Stimulated activated naive CD8-positive, alpha-beta T cell treated with anti-CD3 and anti-CD28 coated beads, Interleukin-15, Interleukin-2, amounts not matched to agents 100 U/mL and 50 U/mL, for 24 hours (primary cell): ENCODE measurements at places on chromosomes 4 and X.

DNA sequence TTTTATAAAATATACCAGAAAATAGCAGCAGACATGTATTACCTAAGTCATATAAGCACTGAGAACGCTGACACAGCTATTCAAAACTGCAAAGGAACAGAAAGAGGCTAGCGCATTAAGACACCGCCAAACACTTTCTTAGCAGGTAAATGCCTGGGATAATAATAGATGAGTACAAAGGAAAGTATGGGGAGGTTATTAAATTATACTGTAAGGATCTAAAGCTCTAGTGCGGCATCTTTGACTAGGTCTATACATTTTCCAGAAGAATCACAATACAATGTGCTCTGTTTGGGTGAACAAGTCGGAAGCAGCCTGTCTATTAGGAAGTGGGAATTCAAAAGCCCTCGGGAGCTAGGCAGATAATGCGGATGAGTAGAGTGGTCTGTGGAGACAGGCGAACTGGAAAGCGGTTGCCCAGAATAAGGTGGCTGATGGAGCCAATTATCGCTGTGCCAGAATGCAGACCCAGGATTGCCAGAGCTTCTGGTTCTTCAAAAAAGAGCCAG, 443.6 kb upstream of the TENM3 start:
- no peak for DNase-seq

DNA sequence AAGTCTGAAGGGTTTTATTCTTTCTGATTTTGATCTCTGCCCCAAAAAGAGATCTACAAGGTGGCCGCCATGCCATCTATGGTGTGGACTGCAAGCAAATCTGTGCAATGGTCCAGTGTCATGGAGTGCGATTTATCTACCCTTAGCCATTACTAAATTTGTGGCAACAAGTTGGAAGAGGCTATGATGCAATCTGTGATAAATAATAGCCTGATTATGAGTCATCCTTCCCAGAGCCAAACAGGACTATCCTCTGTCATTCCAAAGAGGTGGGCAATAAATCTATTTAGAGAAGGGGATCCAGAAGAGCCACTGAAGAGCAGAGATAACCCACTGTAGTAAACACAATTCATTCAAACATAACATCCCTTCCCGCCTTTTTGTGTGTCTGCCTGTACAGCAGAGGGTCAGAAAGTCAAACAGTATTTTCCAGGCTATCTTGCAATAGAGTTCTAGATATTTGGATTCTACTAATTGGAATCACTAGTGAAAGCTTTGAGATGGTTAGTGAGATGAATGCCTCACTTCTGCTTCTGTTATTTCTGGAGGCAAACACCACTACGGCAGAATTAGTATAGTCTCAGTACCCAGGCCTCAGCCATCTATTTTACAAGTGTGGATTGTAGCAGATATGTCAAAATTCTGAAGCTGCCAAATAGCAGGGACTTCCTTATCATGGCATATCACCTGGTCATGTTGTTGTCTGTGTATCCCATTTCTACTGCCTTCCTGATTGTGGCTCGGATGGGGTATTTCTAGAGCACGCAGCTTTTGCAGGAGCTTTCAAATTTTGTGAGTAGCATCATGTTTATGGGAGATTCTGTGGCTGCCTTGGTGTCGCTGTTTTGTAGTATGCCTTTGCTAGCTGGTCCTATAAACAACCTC, 192.0 kb downstream of the SMIM20 start:
- no peak for DNase-seq

DNA sequence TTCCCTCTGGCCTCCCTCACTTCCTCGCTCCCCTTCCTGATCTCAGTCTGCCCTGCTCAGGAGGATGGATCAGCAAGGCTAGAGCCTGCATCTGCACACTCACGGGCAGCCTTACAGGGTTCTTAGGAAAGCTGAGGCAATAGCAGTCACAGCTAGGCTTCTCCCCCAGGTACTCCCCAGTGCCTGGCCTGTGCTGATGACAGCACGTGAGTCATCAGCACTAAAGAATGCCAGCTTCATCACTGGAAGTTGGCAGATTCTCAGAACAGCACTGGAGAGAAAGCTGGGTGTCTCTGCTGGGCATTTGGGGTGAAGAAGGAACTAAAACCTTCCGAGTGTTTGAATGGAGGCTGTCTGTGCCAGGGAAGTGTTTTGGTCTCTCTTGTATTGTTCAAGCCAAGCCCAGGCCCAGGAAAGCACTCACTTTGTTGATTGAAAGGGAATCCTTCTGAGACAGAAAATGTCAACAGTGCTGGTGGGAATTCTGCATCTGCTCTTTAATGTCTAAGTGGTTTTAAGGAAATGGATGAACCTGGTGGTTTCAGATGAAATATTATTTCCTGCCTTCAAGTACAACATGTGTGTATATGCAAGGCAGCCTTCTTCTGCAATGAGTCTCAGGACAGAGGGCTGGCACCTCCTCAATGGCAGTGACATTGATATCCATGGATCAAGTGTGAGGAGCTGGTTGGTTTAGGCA, 73.0 kb upstream of the SCOC start:
- peak; percentile 8 for DNase-seq

DNA sequence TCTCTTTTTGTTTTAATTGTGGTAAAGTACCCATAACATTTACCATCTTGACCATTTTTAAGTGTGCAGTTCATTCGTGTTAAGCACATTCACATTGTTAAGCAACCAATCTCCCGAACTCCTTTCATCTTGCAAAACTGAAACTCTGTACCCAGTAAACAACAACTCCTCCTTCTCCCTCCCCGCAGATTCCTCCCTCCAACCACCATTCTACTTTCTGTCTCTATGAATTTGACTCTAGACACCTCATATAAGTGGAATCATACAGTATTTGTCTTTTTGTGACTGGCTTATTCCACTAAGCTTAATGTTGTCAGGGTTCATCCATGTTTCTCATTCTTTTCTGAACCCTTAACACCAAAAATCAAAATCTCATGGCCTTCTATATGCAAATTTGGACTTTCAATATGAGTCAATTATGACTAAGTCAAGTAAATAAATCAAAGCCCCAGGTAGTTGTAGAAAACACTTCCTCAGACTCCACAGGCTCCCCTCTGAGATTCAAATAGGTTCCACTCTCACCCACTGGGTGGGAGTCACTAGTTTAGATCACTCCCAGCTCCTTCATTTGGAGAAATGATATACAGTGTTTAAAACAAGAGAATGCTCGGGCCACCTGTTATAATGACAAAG, 9.8 kb upstream of the RTL5 start:
- DNase-seq = no peak

DNA sequence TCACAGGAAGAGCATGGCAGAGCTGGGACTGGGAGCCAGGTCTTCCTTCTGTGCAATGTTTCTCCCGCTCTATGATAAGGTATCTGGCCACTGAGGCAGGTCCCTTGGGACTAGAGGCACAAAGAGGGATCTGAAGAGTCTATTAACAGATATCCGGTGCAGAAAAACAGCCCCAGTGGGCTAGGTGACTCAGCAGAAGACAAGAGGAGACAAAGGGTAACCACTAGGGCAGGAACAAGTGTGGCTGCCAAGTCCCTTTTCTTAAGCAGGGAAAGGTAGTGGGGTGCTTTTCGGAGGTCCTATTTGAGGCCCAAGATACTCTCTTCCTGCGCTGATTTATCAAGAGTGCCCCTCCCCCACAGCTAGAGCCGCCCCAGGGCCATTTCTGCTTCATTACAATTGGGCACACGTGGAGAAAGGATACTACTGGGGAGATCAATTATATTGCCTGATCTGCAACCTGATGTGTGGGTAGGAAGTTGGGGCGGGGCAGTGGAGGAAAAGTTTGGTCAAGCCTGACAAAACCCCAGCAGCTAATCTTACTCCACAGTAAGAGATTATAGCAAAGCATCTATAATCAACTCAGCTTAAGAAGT, at the start of gene DGAT2L6:
Gene DGAT2L6, plus strand, starts transcription at position 546 of the 596 bp plus-strand sequence. CDS start 100 bp downstream, outside the sequence.
- DNase-seq = no peak

DNA sequence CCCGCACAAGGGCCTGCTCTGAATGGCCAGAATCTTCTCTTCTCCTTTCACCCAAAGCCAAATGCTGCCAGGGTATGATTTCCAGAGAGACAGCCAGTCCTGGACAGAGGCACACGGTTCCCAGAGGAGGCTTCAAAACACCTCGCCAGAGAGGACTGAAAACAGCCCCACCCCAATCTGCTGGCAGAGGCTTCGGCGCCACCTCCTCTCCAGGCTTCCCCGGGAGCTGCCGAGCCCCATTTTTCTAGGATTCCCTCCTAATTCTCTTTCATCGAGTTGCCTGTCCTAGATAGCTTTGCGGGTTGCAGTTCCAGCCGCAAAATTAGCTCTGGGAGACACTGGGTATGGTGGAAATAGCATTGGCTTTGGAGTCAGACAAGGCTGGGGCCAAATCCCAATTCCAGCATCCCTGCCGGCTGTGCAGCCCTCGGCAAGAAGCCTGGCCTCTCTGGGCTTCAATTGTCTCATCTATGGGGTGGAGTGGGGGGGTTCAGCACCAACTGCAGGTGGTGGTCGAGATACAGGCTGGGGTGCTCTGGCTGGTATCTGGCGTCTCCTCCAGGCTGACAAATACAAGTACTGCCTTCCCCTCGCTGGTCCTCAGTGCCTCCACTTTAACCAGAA, 22.6 kb downstream of the PPP2R2C start:
- no peak for DNase-seq

DNA sequence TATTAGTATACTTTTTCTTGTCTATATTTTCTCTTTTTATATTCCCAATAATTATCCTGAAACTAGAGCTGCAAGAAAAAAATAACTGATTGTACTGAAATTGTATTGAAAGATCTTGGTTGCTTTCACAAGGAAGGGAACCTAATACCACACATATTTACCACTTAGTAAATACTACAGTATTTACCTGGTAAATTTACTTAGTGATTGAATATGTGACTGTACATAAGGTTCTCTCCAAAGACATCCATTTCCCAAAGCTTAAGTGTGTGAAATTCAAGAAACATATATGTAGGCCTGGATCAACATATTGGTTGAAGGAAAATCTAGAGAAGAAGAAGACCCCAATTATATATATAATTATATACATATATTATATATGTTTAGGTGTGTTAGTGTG, 1272.7 kb downstream of the C4orf33 start:
- no peak for DNase-seq

DNA sequence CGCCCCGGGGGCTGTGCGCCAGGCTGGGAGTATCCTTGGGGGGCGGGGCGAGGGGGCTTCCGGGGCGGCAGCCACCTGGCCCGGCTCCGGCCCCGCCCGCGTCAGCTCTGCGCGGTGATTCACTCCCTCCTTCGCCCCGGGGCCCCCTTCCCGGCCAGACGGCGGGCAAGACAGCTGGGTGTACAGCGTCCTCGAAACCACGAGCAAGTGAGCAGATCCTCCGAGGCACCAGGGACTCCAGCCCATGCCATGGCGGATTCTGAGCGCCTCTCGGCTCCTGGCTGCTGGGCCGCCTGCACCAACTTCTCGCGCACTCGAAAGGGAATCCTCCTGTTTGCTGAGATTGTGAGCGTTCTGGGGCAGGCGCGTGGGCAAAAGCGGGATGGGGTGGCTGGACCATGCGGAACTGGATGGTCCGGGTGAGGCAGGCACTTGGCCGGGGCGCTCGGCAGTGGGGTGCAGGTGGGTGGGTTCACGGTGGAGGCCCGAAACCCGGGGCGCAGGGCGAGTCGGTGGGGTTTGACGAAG, at the start of gene PLP2:
Gene PLP2, plus strand, starts transcription at position 147 of the 528 bp plus-strand sequence. Its CDS starts 103 bp downstream, at position 250.
- DNase-seq = peak; percentile 82

DNA sequence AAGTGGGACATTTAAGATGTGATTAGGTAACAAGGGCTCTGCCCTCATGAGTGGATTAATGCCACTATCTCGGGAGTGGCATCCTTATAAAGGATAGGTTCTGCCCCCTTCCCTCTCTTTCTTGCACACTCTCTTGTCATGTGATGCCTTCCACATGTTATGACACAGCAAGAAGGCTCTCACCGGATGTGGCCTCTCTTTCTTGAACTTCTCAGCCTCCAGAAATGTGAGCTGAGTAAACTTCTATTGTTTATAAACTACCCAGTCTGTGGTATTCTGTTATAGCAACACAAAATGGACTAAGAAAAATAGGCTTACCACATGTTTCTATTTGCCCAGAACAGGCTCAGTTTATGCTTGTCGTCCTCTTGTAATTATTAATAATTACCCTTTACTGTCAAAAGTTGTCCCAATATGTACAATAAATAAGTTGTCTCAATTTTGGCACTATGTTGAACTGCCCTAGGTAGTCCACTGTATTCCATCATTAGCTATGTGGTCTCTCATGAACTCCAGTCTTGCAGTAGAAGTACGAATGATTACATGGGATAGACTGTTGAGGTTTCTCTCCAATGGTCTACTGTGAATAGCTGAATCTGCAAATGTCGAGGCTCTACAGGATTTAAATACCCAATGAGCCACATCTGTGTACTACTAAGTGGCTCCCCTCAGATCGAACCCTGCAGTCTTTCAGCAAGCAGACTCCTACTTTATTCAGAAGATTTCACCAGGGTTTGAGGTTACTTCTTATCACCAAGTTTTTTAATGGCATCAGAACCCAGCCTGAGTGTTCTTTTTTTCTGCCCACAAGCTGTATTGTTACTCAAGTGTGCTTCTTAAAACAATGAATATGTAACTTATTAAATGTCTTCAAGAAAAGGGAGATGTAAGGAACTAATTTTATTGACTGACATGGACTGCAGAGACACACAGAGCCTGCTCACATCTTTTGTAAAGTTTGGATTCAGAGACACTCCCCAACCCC, 102.0 kb upstream of the LEF1 start:
- DNase-seq = no peak

- DNase-seq = no peak
These were observed 70.8 kb downstream of the RWDD4 start for GRCh38 chr4:183588169-183588675.

- no peak for DNase-seq
These were observed 15.3 kb downstream of the FGFR3 start for GRCh38 chr4:1808396-1808795.

DNA sequence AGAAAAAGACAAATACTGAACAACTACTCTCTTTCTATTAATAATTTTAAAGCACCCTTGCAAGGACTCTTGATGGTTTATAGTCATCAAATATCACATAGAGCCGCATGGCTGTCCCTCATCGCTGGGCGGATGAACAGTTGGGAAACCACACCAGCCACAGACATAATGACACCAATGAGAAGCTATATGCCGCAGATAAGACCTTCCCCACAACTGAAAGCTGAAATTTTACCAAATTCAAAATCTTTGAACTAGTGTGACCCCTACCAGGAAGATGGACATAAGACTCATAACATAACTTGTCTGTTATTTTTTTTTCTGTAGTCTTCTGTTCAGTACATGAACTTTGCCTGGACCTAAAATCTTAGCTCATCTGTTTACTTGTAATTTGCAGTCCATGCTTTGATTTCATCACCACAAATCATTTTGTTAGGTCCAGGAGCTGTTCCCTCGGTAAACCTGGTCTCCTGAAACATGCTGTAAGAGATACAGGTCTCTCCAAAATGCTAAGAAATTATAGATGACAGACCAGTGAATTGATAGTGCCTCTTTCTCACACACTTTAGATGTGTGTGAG, 157.3 kb upstream of the RAPGEF2 start:
- no peak for DNase-seq

GRCh38 chr4:8167291-8167690, 8.7 kb upstream of the ABLIM2 start:
- no peak for DNase-seq
